HTR-8/SVneo (cell line): ENCODE measurements at places on chromosomes 12 and 14.

DNA sequence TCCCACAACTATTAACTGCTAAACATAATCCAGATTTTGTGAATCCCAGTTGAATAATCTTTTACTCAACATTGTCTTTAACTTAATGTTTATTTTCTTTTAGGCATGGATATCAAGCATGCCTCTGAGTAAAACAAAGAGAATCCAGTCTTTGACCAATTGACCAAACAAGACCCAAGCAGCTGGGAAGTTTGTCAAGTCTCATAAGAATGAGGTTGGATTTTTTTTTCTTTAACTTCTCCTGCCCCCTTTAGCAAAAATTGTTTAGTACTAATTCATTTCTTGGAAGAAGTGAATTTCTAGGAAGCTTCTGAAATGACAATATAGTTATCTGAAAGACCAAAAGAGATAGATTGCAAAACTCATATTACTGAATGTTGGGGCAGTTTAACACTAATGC lies 89.9 kb downstream of the OTOGL start:
- DNase-seq = no peak

DNA sequence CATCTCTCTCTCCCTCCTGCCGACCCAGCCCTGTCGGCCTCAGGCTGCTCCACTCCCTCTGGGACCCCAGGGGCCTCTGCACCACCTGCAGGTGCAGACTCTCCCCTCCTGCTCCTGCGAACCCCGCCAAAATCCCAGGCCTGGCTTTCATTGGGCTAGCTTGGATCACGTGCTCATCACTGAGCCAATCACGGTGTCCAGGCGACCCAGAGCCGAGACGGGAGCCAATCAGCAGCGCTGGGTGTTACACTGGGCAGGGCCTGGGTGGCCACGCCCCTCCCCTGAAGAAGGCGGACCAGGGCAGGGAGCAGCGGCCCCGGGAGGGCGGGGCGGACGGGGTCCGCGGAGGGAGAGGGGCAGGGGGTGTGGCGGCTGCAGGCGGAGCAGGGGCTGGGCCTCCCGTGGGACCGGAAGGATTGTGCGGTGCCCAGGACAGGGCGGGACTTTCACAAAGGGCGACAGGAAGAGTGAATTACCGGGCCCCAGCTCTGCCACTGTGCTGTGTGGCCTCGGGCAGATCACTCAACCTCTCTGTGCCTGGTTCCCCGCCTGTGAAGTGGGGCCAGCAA lies 66.6 kb upstream of the FBRSL1 start:
- no peak for DNase-seq

DNA sequence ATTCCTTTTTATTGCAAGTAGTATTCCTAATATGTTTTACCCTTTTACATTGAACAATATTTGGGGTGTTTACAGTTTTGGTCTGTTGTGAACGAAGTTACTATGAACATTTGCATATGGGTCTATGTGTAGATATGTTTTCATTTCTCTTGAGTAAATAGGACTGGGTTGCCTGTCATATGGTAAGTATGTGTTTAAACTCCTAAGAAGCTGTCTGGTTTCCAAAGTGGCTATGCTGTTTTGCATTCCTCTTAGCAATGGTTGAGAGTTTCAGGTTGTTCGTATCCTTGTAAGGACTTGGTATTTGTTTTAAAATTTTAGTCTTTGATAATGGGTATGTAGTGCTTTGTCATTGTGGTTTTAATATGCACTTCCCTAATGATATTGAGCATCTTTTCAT lies 6.3 kb downstream of the METAP2 start:
- no peak for DNase-seq

- DNase-seq = no peak
Measured at GRCh38 chr12:46209914-46210872, 58.6 kb downstream of the SLC38A1 start.

DNA sequence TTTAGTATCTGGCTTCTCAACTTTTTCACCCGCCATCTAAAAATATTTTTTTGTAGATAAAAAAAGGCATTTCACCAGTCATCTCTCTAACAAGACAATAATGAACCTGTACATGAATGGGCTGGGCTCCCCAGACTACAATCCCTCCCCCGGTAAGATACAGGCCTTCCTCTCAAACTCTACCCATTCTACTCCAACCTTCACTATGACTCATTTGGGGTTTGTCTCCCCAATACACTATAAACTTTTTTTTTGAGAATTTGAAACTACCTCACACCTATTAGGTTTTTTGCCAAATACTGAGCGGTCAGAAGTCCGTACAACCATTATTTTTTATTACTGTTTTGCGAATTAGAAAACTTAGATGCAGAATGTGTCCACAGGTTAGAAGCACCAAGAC lies 784 bp downstream of the RPL6 start:
- no peak for DNase-seq

- no peak for DNase-seq
Measured at GRCh38 chr12:28799348-28799747, 349.7 kb upstream of the FAR2 start.

DNA sequence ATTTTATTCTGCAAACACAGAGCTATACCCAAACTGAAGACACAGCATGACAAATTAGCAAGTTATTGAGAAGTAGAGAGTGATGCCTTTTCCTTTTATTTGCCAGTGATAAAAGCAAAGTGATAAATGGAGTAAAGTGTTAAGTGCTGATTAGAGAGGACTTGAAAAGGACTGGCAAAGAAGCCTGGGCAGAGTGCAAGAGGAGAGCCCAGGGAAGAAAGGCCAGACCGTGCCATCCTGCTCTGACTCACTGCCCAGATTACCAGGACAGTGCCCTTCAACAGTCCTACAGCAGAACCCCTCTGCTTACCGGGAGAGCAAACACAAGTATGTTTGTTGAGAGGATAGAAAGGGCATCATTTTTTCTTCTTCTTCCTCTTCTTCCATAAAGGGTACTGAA lies 106.5 kb downstream of the ETV6 start:
- DNase-seq = no peak

DNA sequence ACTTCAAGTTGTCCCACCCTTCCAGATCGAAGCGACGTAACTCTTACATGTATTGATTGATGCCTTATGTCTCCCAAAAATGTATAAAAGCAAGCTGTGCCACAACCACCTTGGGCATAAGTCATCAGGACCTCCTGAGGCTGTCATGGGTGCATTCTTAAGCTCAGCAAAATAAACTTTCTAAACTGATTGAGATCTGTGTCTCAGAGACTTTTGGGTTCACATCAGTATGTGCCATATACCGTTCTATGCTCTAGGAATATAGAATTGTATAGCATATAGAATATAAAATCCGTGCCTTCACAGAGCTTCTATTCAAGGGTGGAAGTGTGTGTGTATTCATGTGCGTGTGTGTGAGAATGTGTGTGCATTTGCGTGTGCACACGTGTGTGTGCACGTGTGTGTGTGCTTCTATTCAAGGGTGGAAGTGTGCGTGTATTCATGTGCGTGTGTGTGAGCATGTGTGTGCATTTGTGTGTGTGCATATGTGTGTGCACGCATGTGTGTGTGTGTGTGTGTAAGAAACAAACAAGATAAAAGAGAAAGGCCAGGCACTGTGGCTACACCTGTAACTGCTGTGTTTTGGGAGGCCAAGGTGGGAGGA lies 11.5 kb upstream of the STX2 start:
- DNase-seq = no peak

- no peak for DNase-seq
Measured at GRCh38 chr12:32264961-32265360, 134.4 kb upstream of the FGD4 start.

DNA sequence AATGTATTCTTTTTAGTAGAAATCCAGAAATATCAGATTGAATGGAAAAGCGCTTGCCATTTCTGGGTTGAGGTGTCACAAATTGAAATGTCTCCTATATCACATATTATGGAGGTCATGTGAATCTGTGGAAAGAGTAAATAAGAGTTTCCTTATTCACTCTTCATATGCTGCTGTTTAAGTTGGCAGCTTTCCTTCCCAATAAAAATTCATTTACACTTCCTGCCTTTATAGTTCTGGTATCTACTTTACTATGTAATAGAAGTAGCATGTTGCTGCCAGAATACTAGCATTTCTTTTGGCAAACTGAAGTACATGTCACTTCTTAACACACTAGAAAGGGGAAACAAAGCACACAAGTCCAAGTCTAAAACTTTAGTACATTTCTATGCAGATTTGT lies 60.8 kb downstream of the SDR9C7 start:
- no peak for DNase-seq

- no peak for DNase-seq
Measured at GRCh38 chr14:51473808-51474565, 177.7 kb upstream of the FRMD6 start.

GRCh38 chr12:126055521-126055920 lies 990.3 kb downstream of the AACS start:
- DNase-seq = no peak

- no peak for DNase-seq
Measured at GRCh38 chr12:49619286-49619685, 4.1 kb upstream of the PRPF40B start.

DNA sequence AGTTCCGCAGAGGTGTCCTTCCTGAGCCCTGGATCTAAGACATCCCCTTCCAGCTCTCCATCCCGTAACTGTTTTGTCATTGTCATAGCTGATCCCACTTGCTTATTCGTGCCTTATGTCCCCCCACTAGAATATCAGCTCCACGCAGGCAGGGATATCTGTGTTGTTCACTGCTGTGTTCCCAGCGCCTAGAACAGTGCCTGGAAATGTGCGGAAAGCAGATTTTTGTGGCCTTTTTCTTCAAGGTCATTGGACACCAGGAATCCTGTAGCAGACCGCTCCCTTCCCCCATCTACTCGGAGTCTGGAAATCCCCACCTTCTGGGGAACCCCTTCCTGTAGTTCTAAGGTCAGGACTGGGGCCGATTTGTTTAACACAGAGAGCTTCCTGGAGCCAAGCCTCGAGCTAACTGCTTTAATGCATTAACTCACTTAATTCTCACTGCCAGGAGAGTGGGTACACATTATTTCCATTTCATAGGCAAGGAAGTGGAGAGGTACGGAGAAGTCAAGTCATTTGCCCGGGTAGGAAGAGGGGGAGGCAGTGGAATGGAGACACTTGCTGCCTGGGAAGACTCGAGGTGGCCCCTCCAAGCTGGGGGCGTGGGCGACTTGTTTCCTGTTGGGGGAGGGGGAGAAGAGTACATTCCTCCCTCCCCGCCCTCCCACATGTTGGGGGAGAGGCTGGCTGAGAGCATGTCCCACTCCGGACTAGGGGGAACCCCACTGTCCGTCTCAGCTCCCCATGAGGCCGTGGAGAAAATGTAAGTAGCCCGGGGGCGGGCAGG lies 1.2 kb upstream of the SH2B3 start:
- DNase-seq = no peak

DNA sequence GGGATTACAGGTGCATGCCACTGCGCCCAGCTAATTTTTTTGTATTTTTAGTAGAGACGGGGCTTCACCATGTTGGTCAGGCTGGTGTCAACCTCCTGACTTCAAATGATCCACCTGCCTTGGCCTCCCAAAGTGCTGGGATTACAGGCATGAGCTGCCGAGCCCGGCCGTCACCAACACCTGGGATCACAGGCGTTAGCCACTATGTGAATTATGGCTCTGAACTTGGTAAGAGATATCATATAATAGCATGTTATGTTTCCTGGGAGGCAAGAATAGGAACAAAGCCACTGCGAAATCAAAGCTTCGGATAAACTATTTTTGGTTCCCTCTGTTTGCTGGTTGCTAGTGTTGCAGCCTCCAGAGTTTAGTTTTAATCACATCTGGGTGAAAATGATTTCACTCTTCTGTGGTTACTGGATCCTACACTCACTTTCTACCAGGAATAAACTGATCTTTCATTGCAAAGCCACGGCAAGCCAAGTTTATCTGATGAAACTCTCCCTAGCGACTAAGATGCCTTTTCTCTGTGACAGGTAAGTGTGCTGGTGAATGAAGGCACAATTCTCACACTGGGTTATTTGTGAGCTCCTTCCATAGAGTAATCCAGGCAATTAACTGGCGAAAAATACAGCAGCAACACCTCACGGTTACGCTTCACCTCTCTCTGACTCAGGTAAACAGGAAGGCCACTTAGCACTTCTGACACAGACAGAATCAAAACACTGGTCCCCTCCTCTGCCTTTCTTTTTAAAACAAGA lies 16.7 kb downstream of the SNRNP35 start:
- DNase-seq = no peak

DNA sequence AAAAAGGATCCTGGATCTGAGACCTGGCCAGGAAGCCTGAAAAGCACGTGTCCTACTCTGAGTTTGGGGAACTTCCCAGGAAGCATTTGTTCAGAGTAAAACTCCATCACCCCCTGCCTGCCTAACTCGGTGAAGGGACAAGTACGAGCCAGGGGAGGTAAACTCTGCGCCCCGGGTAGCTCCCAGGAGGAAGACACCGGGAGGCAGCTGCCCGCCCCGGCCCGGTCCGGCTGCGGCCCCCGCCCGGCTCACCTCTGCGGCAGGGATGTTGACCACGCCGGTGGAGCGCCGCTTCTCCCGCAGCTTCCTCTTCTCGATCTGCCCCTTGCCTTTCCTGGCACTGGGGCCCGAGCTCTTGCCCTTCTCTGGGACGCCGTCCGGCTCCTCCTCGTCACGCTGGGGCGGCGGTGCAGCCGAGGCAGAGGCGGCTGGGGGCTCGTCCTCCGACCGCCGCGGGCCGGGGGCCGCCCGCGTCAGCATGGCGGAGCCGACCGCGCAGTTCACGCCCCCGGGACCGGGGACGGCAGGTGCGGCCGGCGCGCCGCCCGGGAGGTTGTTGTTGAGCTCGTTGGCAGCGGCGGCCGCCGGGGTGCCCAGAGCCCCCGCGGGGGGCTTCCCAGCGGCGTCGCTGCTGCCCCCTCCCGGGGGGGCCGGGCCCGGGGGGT lies 1.2 kb downstream of the PAWR start:
- DNase-seq = no peak

DNA sequence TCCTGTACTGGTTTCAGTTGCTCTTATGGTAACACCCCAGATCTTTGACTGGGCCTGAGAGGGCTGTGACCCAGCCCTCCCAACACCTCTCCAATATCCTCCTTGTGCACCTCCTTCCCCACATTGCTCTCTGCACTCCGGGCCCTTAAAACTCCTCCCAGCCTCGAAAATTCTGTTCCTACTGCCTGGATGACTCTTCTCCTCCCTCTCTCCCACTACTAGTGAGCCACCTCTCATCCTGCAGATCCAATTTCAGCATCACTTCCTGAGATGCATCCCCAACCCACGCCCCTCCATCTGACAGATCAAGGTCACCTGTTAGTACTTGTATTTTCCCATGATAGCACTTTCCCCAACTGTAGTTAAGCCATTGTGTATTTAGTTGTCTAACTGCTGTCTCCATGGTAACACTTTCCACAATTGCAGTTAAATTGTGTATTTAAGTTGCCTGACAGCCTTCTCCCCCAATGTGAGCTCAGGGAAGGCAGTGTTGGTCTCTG lies 11.5 kb upstream of the NT5DC3 start:
- DNase-seq = no peak

DNA sequence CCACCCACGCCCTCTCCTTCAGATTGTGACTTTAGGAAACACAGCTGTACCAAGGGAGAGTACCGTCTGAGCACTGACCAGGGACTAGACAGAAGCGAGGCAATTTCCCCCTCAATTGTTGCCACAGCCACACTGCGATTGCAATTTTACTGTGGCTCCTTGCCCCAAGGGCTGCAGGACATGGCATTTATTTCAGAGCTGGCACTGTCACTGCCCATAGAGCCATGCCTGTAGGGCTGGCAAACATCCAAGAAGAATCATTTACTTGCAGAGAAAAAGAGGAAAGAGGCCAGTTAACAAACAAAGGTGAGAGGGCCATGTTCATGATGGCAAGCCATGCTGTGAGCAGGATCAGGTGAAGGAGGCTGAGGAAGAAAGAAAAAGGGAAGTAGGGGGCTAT lies 129.6 kb downstream of the EMP1 start:
- DNase-seq = no peak

- DNase-seq = no peak
Measured at GRCh38 chr14:31677630-31678029, 116.4 kb downstream of the NUBPL start.
